Naive B cell (primary cell): ENCODE measurements at places on chromosomes 16 and 17.

DNA sequence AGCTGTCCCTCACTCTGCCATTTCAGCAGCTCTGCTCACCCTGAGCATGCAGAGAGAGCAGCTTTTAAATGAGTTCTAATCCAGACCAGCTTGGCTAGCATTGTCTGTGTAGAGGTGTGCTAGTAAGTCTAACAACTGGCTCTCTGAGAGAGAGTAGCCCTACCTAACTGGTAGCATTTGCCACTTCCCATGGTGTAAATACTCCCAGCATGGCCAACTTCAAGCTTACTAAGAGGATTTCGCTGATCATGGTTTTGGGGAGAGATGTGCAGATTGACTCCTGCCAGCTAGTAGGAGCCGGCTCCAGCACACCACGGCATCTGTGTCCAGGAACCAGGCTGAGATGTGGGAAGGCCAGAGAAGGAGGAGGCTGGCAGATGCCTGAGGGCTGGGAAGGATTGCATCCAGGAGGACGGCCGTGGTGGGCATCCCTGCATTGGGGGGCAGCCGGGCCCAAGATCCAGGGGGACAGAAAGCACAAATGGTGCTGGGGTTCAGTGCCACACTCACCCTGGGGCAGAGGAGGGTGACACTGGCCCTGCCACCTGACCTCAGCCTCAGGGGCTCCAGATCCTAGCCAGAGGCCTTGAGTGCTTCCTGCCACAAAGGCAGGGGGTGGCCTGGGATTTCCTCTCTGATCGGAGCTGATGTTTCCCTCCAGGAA is 394.9 kb upstream of the TNRC6C start:
- DNase-seq = no peak
- no peaks in the 10 kb centered on the region for H3K36me3 ChIP-seq
- H3K27ac ChIP-seq = no peak overlapping the region
- peaks cover 25% of the 10 kb centered on the region for H3K27me3 ChIP-seq
- no peak overlapping the region for H3K4me3 ChIP-seq

DNA sequence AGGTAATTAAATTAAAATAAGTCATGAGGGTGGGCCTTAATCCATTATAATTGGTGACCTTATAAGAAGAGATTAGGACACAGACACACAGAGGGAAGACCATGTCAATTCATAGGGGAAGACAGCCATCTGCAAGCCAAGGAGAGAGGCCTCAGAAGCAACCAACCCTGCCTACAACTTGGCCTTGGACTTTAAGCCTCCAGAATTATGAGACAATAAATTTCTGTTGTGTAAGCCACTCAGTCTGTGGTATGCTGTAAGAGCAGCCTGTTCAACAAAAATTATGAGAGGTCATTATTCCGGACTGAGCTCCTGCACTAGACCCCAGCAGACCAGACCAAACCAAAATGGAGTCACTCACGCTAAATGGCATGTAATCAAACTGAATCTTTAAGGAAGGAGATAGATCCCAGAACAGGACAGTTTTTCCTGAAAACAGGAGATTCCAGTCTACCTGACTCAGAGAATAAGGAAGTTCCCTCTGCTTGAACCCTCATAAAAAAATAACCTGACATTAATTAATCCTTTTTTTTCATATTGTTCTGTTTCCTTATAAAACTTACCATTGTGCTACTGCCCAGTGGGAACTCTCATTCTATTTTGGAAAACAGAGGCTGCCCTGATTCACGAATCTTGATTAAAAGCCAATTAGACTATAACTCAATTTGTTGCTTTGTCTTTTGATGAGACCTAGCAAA is 74.3 kb downstream of the DNAH3 start:
- DNase-seq = no peak
- H3K27ac ChIP-seq = no peak overlapping the region
- no peak overlapping the region for H3K4me3 ChIP-seq
- no peaks in the 10 kb centered on the region for H3K4me1 ChIP-seq
- H3K27me3 ChIP-seq = peaks cover 18% of the 10 kb centered on the region

DNA sequence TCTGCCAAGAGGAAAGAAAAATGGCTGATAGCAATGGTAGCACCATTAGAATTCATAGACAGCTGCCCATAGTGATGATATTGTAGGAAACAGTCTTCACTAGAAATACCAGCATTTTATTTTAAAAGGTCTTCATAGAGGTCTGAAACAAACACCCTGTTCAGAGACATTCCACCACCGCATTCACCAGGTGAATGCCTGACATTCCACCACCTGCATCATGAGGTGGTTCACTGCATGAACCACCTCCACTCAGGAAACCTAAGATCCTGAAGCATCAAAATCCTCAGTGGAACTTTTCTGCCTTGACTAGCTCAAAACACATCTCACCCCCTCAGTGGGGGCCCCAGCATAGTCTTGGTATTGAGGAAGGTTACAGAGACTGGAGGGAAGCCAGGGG is 91.5 kb upstream of the COX10 start:
- peaks cover 11% of the 10 kb centered on the region for H3K36me3 ChIP-seq
- H3K4me1 ChIP-seq = no peaks in the 10 kb centered on the region
- H3K27ac ChIP-seq = no peak overlapping the region

DNA sequence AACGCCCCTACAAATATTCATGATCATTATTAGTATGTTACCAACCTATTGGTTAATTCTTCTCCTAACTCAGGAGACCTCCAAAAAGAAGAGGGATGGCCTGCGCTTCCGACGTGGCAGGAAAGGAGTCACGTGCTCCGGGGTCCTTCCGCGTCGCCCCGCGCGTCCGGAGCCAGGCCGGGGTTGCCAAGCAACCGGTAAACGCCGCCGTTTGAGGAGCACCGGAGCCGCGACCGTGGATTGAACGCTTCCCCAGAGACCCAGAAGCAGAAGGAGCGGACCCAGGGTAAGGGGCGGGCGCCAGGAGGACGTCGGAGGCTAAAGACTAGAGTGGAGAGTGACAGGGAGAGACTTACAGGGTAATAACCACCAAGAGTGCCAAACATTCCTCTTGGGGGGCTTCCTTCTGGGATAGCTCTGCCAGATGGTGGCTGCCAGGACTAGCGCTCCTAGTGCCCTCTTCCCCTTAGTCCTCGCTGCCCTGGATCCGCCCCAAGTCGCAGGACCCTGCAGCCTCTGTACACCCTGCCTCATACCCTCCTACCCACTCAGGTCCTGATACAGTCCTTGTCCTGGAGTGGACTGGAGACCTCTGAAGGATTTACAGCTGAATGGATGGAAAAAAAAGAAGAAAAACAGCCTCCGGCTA is at the start of gene DNAI2:
Gene DNAI2 (plus strand): TSS at position 175 of the 649 bp plus-strand sequence. CDS start 7,584 bp downstream, outside the sequence.
- DNase-seq = no peak
- no peaks in the 10 kb centered on the region for H3K36me3 ChIP-seq
- H3K4me1 ChIP-seq = peaks cover 10% of the 10 kb centered on the region
- peak within 1 kb of the TSS; percentile 57 for H3K4me3 ChIP-seq
- peaks cover 57% of the 10 kb centered on the region for H3K27me3 ChIP-seq

- H3K36me3 ChIP-seq = no peaks in the 10 kb centered on the region
- peak overlapping the region; percentile 68 for H3K4me3 ChIP-seq
- peak overlapping the region; percentile 100 for H3K27ac ChIP-seq
- DNase-seq = peak; percentile 86
Measured at GRCh38 chr16:11328172-11329070, 16.8 kb upstream of the RMI2 start.

DNA sequence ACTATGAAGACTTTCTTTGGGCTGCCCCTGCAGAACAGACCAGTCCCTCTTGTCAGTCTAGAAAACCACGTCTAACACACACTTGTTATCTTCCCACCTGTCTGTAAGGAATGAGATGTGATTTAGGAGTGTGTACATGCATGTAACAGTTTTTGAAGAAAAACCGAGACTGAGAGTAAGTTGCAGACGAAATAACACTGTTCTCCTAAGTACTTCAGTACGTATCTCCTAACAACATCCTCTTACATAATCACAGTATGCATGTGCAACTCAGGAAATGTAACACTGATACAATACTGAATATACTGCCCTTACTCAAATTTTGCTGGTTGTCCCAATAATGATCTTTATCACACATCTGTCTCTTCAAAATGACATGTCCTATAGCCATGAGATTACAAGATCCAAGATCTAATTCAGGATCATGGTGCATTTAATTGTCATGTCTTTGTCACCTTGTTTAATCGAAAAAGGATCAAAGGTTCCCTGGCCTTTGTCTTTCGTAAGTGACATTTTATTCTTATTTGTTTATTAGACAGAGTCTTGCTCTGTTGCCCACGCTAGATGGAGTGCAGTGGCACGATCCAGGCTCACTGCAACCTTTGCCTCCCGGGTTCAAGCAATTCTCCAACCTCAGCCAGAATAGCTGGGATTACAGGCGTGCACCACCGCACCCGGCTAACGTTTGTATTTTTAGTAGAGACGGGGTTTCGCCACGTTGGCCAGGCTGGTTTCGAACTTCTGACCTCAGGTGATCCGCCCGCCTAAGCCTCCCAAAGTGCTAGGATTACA is 25.6 kb downstream of the CREBBP start:
- peaks cover 65% of the 10 kb centered on the region for H3K4me1 ChIP-seq
- no peaks in the 10 kb centered on the region for H3K27me3 ChIP-seq
- no peak for DNase-seq
- no peaks in the 10 kb centered on the region for H3K36me3 ChIP-seq
- peak overlapping the region; percentile 19 for H3K27ac ChIP-seq
